ENCODE measurements at places on chromosomes 3 and 15.

DNA sequence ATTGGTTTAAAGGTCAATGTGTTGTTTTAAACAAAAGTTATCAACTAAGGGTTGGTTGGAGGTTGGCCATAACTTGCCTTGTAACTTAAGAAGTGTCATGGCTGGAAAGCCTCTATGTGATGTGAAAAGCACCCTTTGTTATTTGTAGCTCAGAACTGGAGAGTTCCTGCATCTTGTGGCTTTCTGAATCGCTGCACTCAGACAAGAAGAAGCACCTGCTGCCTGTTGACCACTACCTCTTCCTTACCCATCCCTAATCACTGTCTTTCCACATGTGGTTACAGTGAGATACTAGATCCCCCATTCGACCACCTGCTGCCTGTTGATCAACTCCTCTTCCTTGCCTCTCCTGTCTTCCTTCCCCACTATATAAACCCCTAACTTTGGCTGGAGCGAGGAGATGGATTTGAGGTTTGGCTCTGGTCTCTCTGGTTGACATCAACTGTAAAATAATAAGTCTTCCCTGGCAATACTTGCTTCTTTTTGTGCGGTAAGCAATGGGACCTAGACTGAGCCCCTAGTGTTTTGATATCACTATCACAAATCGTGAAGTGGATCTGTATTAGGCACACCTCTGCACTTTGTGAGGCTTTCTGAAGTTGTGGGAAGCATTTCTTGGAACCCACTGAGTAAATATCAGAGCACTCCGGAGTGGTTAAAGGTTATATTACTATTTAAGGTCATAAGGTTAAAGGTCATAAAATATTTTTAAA, 13.8 kb downstream of the RPL39L start:
- no peak for DNase-seq

- peak; percentile 28 for DNase-seq
Observed at GRCh38 chr3:128698211-128699047, 27.6 kb upstream of the RAB7A start.

- no peak for DNase-seq
Observed at GRCh38 chr3:192553707-192554106, 173.6 kb downstream of the FGF12 start.

DNA sequence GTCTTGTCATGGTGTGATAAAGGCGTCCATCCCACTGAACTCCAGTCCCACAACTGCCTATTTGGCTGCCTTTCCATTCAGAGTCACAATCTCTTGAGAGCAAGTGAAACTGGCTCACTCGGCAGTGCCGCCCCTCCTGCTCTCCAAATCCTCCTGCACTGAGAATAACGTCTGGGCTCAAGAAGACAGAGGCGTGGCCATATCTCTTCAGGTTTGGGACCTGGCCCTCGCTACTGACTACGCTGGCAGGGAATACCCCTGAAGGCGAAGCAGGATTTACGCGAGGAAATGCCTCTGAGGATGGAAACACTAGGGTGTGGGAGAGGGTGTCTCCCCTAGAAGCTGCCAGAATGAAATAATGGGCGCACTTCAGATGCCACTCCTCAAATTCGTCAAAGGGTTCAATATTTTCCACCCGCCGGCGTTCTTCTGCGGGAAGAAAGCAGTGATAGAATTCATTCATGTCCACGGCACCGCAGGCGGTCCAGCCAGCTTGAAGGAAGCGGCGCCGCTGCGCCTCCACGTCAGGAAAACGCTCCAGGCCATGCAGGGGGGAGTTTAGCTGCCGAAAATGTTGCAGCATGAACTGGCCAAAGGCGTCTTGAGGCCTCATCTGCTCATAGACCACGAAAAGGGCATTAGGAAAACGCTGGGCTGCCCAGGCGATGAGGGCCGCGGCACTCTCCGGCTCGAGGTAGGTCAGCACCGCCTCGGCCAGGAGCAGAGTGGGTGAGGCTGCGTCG, 985 bp downstream of the LCMT2 start:
- no peak for DNase-seq

- no peak for DNase-seq
Observed at GRCh38 chr15:85354461-85354860, 25.9 kb upstream of the AKAP13 start.
